ENCODE measurements at places on chromosomes 2 and 18.

DNA sequence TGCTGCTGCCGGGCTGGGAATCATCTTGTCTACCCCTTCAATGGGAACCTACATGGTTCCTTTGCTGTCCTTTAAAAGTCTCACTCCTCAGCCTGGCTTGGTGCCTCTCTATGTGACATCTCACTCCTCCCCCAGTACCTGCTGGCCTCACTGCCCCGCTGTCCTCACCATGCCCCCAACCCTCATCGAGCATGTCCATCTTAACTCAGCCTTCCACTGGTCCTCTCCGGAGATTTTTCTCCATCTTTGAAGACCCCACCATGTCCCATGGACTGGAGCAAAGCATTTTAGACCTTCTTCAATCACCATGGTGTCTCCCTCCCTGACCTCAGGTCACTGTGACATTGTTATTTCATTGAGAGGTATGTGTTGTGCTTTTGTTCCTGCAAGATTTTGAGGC lies 58.1 kb upstream of the SIX3 start:
- no peak for DNase-seq

DNA sequence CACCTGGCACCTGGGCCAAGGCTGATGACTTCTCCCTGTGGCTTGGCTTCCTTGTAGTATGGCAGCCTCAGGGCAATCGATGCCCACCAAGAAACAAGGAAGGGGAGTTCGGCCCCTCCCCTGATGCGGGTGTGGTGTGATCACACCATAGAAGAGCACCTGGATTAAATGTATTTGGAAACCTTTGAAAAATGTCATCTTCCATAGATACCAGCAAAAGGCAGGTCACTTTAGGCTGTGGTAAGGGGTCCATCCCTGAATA lies 198.2 kb downstream of the CYP26B1 start:
- DNase-seq, result no peak

DNA sequence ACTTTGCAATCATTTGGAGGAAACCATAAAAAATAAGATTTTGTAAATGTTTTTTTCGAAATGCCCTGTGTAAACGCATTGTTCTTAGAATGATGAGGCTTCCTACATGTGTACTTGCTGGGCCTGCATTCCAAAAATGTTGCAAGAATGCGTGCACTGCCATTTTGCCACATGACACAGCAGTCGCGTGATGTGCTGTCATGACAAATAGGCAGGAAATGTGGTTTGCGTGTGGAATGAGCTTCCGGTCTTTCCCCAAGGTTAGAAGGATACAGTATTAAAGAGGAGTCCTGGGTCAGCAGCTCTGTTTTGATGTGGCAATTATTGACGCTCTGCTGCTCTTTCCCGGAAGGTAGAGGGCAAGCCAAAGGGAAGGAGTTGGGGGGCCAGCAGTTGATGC lies 18.1 kb upstream of the SERPINB2 start:
- DNase-seq, result no peak

DNA sequence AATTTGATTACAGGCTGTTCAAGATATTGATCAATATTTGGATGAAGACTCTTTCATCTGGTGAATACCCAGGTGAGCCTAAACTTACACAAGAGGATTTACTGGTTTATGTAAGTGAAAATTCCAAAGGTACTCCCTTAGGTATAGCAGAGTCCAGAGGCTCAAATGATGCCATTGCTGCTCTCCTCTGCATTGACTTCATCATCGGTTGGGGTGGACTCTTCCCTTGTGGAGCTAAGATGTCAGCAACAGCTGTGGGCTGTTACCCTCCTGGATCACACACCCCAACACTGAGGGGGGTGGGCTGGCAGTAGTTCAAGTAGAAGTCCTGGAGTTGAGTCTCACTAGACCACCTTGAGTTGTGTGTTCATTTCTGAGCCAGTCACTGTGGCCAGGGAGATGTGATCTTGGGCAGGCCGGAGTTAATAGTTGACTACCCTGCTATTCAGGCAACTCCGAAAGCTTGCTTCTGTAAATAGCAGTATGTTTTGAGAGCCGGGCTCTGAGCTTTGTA lies 236.9 kb downstream of the PTPRM start:
- DNase-seq, result no peak

- peak; percentile 60 for DNase-seq
Observed at GRCh38 chr2:230007931-230008707, 60.6 kb downstream of the SLC16A14 start.

- no peak for DNase-seq
Observed at GRCh38 chr2:102317715-102318114, 6.4 kb downstream of the IL1RL1 start.

GRCh38 chr2:239608260-239608659 lies 207.4 kb upstream of the HDAC4 start:
- no peak for DNase-seq

DNA sequence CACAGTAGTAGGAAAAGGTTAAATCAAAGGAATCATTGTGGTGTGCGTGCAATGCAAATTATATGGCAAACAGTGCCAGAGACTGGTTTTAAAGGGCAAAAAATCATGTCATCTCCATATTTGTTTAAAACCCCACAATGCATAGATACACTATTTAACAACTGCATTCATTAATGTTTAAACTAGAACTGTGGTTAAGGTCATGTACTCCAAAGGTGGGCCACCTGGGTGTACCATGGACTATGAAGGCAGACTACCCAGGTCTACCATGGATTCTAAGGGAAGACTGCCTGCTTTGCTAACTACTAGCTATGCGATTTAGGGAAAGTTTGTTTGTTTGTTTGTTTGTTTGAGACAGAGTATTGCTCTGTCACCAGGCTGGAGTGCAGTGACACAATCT lies 356.3 kb downstream of the ZEB2 start:
- no peak for DNase-seq

DNA sequence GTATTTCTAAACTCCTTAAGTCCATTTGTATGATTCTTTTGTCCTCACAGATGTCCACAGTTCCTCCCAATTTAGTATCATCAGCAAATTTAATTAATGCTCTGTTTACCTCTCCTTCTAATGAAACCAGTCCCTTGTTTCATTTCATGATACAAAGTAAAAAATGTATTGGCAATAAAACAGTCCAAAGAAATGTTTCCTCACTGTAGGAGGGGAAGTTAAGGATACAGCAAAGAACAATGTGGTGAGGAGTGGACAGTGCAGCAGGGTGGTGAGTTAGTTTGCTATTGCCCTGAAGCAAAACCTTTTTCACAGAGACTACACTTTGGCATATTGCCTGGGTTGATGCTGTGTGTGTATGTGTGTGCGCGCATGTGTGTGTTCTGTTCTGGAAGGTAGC lies 401.5 kb downstream of the ARHGAP15 start:
- no peak for DNase-seq

DNA sequence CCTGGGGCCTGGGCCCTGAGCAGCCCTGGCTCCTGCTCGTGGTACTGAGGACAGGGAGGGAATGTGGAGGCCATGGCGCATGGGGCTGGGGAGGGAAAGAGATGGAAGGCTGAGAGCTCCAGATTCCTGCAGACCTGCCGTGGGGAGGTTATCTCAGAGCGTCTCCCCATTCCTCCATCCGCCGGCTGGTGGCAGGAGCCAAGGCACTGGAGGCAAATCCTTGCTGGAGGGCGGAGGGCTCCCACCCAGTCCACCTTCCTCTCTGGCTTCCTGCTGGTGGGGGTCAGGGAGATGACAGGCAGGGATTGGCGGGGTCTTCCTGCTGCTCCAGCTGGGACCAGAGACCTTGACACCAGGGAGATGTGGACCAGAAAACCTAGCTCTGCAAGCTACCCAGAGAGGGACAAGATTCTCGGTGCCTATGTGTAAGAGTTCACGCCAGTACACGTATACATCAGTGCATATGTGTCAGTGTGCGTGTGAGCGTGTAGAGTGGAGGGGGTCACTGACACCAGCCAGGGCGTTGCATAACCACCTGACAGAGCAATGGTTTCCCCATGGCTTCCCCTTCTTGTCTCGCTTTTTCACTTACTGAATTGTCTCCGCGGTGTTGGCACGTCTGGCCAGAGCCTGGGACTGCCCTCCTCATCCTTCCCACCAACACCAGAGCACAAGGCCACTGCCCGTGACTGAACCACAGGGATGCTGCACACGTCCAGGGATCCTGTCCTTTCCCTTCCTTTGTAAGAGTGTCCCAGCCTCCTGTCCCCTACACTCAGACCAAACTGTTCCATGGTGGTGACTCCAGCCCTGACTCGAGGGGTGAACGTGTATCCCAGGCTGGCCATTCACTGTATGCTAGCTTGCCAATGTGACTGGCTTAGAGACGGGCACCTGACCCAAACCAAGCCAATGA lies 15.8 kb upstream of the SEMA4C start:
- no peak for DNase-seq

- no peak for DNase-seq
Observed at GRCh38 chr2:126777620-126777978, 121.1 kb upstream of the TEX51 start.

- no peak for DNase-seq
Observed at GRCh38 chr18:77021075-77021474, 111.5 kb downstream of the MBP start.

- no peak for DNase-seq
Observed at GRCh38 chr2:205405194-205405593, 277.1 kb upstream of the NRP2 start.

- no peak for DNase-seq
Observed at GRCh38 chr2:127675331-127676261, at the start of gene LIMS2. Gene LIMS2, minus strand, starts transcription at chr2:127675530. Its CDS starts 506 bp downstream, at chr2:127675024.

DNA sequence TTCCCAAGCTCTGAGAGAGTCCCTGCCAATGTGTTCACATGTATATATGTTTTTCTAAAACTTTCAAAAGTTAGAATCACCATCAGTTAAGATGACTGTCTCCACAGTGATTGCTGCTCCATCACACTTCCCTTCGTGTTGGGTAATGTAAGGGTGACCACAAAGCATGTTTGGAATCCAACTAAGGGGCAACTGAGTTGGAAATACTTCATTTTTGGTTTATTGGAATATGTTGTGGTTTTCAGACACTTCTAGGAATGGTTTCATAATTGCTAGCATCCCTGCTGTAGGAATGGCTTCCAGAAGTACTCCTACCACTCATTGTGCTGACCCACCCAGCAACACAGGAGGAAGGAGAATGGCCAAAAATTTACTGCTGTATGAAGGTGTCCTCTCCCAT lies 212.5 kb upstream of the GULP1 start:
- DNase-seq, result no peak

GRCh38 chr2:196253116-196253480 lies 81.7 kb upstream of the STK17B start:
- DNase-seq, result no peak

DNA sequence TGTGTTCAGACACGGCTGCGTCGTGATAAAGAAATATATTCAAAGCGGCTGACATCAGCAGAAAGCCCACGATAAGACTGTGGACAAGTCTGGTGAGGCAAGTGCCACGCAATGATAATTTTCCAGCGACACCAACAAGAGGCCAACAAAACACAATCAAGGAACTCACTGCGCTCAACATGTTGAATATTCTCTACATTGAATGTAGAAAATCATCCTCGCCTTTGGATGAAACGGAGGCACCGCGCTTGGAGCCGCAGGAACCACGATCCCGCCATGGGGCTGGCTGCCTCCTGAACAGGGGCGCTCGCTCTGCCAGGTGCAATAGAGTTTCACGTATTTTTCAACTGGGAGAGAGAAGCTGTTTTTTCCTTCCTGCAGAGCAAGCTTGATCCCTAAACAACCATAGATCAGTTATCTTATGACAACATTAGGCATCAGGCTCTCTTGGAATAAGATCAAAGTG lies 220.3 kb downstream of the ATAD2B start:
- no peak for DNase-seq

DNA sequence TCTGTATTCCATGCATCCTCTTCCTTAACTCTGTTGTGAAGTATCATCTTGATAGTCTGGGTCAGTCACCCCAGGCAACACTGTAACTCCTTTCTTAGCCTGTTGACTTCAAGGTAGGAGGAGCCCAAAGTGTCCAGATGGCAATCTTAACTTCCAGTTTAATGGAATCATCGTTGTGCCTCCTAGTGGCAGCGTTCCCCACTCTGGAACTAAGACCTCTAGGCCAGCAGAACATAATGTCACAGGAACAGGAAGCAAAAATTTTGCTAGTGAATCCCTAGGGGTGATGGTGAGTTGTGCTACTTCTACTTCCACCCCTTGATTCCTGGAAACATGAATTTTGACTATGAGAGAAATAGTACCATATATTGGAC lies 11.7 kb downstream of the SGPP2 start:
- DNase-seq, result no peak

GRCh38 chr2:68412127-68412819 lies 47.2 kb downstream of the PLEK start:
- DNase-seq, result no peak

Measured in hypothalamus (tissue), 51 donors.